ENCODE measurements at places on chromosomes 12 and 14.
A peak's percentile ranks its signal among the peaks of the same experiment; 100 is the strongest.

DNA sequence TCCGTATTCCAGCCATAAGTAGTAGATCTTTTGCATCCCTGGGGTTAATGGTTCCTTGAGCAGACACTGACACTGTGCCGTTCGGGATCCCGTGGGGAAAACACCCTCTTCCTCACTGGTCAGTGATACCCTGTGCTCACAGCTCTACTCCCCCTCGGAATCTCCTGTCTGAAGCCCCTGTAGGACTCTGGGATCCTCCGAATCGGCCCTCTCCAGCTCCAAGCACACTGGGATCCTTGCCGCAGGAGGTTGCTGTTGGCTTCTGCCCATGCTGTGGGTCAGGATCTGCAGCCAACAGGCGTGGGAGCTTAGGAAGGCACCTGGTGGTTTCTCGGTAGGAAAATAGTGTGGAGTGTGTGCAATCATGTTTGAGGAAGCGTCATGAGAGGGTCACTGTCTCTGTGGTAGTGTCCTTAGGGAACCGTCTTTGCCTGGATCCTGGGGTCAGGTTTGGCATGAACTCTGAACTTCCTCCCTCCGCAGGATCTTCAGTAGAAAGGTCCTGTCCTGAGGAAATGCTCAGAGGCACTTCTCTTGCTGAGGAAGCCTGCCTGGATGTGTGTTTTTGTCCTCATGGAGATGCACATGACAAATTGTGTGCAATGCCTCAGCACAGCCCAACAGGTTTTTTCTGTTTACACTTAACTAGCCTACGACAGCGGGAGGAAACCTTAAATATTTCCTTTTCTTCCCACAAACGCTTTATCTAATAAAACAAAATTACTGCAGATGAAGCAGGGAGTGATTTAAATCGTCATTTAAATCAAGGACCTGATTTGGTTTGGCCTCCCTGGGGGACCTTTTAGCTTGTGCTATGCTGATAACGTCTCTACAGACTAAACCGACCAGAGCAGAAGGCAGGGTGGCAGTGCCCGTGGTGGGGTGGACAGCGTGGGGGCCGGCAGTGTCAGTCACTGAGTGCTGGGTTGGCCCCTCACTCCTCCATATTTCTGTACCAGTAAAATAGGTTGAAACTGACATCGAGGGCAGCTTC, 18.7 kb downstream of the FBXL14 start:
- DNase-seq = peak; percentile 31

- no peak for DNase-seq
Measured at GRCh38 chr12:104339663-104340062, 36.1 kb downstream of the EID3 start.

GRCh38 chr12:5124401-5124800, 80.7 kb downstream of the KCNA5 start:
- no peak for DNase-seq

DNA sequence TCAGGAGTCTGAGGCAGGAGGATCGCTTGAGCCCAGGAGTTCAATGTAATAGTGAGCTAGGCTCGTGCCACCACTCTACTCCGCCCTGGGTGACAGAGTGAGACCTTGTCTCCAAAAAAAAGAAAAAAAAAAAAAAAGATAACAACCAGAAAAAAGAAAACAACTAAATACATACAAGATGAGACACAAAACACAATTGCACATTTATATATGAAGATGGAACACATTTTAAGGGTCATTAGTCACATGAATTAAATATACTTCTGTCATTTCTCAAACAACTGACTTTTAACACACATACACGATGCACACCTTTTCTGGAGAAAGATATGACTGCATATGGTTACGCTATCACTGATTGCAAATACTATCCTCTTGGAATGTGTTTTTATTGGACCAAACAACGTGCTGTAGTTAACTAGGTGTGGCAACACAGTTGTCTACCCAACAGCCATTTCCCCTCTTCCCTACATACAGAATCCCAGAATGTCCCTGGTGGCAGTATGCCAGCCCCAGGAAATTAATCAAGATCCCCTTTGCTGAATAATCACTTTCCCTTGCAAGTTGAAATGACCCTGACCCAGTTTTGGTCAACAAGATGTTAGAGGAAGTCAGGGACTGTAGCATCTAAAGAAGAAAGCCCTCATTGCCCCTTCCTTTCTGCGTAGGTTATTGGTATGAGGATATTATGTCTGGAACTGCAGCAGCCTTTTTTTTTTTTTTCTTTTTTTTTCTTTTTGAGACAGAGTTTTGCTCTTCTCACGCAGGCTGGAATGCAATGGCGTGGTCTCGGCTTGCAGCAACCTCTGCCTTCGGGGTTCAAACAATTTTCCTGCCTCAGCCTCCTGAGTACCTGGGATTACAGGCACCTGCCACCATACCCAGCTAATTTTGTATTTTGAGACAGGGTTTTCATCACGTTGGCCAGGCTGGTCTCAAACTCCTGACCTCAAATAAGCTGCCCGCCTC, 5.6 kb upstream of the MYL6B start:
- DNase-seq = no peak

DNA sequence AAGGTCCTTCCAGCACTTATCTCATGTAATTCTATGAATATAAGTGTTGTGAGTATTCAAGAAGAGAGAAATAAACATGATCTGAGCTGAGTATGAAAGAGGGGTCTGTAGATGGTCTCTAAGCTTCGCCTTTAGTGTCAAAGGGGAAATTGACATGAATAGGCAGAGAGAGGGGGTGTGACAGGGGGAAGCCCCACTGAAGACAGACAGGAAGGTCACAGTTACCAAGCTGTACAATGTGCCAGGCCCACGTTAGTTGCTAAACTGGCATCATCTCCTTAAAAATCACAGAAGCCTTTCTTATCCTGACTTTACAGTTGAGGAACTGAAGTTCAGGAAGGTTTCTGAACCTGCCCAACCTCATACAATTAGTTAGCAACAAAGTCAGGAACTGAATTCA, 7.6 kb downstream of the ARHGEF40 start:
- no peak for DNase-seq

GRCh38 chr12:59574406-59574805, 21.4 kb upstream of the SLC16A7 start:
- no peak for DNase-seq

DNA sequence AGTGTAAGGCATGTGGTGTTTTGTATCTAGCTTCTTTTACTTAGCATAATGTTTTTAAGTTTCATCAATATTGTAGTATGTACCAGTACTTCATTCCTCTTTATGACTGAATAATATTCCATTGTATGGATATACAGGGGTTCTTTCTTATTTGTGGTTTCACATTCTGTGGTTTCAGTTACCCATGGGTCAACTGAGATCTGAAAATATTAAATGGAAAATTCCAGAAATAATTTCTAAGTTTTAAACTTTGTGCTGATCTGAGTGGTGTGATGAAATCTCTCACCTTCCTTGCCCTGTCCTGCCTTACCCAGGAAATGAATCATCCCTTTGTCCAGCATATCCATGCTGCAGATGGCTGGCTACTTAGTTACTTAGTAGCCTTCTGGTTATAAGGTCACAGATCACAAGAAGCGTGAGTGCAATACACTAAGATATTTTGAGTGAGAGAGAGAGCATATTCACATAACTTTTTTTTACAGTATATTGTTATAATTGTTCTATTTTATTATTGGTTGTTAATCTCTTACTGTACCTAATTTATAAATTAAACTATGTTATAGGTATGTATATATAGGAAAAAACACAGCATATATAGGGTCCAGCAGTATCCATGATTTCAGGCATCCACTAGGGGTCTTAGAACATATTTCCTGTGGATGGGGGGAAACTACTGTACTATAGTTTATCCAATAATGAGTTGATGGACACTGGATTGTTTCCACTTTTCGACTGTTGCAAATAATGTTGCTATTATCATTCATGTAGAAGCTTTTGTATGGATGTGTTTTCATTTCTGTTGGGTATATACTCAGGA, 59.6 kb upstream of the LRTM2 start:
- DNase-seq = peak; percentile 51

- DNase-seq = peak; percentile 44
Measured at GRCh38 chr12:49882851-49883464, 20.7 kb downstream of the FAIM2 start.

GRCh38 chr12:113722747-113723146, 243.4 kb downstream of the RBM19 start:
- no peak for DNase-seq

GRCh38 chr14:94787092-94787491, 17.2 kb upstream of the GSC start:
- no peak for DNase-seq

GRCh38 chr14:33793398-33794110, 157.3 kb downstream of the EGLN3 start:
- DNase-seq = no peak

DNA sequence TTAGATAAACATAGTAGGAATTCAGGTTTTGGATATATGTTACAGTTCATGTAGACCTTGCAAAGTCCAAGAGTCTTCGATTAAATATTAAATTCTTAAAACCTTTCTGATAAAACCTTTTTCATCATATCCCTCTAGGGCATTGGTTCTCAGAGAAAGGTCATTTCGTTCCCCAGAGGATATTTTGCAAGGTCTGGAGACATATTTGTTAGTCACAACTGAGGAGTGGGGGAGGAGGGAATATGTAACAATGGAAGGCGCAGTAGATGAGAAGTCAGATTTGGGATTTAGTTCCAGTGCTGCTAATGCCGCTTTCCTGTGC, 5.3 kb downstream of the TMEM253 start:
- no peak for DNase-seq

DNA sequence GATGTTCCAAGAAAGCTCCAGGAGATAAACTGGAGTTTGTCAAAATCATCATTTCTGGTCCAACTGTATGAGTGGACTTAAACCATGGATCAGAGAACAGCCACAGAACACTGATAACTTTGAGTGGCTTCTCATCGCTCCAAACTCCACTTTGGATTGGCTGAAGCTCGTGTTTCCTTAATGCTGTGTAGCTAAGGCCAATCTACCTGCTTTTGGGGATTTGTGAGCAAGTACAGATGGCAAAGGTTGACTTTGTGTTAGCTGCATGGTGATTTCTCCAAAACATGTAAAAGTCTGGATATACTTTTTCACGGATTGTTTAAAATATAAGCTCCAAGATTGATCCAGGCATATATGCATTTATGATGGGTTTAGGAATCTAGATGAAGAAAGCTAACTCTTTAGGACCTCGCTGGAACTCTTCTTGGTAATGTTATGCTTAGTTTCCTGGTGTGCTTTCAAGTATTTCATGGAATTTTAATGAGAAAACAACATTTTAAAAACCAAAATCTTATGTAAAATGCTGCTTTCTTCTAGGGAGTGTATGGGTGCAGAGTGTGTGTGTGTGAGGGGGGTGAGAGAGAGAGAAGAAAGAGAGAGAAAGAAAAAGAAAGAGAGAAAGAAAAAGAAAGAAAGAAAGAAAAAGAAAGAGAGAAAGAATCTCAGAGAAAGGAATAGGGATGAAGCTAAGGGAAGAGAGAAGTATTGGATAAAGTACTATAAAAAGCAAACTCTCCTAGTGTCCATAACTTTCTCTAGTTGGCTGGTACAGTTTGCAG, 11.6 kb upstream of the PAX9 start:
- no peak for DNase-seq

DNA sequence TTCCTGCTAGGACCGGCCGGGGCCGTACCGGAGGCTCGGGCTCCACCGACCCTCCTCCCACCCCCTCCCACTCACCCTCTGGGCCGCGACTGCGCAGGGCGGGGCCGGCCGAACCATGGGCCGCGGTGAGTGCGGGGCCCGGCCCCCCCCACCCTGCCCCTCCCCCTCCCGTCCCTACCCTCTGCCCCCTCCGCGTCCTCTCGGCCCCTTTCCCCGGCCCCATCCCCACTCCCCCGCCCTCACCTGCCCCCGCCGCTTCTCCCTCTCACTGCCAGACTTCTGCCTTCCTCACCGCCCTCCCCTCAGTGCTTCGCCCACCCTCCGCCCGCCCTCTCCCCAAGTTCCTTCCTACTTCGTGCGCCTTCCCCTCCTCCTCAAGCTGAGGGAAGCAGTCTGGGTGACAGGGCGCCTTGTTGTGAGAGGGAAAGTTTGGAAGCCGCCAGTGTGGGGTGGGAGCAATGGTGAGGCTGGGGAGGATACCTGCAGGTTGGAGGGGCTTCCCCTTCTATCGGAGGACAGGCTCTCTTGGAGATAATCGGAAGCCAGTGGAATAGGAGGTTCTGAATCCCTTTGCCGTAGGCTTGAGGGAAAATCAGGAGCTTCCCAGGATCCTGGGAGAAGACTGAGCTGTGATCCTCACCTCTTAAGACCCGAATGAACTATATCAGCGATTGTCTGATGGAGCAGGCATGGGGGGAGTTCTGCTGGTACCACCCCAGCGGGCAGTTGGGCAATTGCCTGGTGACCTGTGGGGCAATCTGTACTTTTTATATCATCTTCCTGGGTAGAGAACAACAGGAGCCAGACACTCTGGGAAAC, 472 bp downstream of the MBD6 start:
- peak; percentile 82 for DNase-seq

DNA sequence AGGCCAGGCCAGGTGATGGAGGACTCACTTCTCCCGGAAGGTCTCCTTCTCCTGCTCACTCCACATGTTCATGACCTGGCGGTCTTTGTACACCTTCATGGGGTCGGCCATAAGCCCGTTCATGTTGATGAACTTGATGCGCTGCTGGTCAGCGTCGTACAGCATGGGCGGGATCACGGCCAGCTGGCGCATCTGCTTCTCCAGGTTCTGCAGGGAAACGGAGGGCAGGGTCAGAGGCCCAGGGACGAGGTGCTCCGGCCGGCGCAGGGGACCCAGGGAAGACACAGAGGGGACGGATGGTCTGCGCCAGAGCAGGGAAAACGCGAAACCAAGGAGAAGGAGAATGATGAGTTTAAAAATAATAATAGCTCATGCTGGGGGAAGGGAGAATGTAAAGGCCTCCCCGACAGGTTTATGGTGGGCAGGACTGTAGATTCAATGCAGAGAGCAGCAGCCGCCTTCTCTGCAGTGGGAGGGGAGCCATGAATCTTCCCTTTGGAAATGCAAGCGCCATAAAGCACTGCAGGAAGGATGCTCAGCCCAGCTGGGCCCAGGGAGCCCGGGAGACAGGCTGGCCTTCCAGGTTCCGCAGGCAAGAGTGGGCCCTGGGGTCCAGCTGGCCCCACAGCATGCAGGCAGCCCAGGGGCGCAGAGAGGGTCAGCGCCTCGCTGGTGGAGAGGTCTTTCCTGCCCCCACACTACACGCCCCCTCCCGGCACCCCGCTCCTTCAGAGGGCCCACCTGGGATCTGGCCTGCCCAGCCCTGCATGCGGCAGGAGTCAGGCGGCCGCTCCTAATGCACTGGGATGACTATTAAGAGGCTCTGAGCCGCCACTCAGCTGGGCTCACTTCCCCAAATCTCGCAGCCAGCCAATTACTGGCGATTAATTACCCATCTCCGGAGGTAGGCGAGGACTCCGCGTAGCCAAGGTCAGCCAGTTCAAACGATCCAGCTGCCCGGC, 132.0 kb downstream of the RFLNA start:
- no peak for DNase-seq

GRCh38 chr12:726281-727140, 25.9 kb upstream of the WNK1 start:
- DNase-seq = no peak
